Fibroblast of skin of back (primary cell): ENCODE measurements at places on chromosomes 7 and 10.

DNA sequence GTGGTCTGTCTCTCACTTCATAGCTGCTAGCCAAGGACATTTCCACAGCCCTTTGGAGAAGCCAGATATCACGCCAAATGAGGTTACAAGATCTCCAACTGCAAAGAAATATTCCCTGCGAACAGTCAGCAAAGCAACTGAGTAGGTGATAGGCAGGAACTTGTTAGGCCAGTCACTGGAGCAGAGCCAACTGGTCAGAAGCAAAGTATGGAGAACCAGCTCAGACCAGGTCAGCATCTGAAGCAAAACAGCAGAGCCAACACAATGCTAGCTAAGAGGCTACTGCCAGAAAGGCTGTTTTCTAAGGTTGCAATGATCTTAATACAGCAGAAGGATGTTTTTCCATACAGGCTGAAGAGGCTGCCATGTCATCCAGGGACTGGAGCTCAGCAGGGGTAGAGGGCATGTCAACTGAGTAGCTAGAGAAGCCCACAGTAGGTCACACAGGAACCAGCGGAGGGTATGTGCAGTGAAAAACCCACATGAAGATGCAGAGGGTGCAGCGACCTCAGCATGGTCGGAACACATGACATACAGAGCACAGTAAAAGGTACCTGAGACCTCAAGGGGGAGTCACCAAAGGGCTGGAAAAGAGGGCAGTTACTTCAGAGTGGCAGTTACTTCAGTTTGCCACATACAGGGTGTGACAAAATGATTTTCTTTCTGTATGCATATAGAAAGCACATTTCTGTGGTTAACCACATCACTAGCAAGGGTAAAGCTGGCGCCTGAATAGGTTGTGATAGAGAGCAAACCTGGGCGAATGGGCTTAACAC lies 8.9 kb downstream of the SEC31B start:
- no peak for DNase-seq

GRCh38 chr7:134995239-134996096 lies 9.2 kb downstream of the AGBL3 start:
- DNase-seq, result no peak

- DNase-seq, result no peak
These were observed 117.5 kb downstream of the TCF7L2 start for GRCh38 chr10:113067501-113067900.

DNA sequence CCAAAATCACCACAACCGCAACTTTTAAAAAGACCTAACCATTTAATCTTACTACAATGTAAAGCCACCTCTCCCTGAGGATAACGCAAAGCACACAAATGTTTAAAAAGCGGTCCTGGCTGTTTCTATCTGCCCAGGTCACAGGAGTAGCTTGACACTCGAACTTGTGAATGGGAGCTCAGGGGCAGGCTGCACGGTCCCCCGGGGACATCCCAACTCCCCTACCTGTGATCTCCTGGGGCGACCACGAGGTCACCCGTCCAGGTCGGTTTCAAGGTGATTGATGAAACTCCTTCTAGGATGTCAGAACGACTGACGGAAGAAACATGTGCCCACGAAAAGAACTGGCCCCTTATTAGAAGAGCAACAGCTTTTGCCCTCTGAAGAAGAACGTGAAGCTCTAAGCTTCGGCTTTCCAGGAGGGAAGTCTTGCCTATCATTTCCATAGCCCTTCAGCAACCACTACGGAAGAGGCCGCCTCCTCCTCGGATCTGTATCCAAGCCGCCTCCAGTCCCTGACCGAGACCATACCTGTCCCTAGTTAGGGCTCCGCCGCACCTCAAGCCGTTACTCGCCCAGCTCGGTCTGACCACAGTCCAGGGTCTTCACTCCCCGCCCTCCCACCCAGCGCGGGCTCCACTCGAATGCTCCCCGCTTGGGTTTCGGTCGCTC lies 459 bp downstream of the CYCS start:
- peak; percentile 2 for DNase-seq

GRCh38 chr10:112246-112645 lies 23.0 kb upstream of the ZMYND11 start:
- no peak for DNase-seq

- no peak for DNase-seq
These were observed 67.5 kb downstream of the PFKFB3 start for GRCh38 chr10:6269953-6270867.

- no peak for DNase-seq
These were observed 2.2 kb upstream of the LHPP start for GRCh38 chr10:124459395-124459794.

GRCh38 chr7:95758187-95758586 lies 14.2 kb upstream of the DYNC1I1 start:
- no peak for DNase-seq

GRCh38 chr7:152137476-152138025 lies 112.1 kb downstream of the GALNT11 start:
- no peak for DNase-seq

DNA sequence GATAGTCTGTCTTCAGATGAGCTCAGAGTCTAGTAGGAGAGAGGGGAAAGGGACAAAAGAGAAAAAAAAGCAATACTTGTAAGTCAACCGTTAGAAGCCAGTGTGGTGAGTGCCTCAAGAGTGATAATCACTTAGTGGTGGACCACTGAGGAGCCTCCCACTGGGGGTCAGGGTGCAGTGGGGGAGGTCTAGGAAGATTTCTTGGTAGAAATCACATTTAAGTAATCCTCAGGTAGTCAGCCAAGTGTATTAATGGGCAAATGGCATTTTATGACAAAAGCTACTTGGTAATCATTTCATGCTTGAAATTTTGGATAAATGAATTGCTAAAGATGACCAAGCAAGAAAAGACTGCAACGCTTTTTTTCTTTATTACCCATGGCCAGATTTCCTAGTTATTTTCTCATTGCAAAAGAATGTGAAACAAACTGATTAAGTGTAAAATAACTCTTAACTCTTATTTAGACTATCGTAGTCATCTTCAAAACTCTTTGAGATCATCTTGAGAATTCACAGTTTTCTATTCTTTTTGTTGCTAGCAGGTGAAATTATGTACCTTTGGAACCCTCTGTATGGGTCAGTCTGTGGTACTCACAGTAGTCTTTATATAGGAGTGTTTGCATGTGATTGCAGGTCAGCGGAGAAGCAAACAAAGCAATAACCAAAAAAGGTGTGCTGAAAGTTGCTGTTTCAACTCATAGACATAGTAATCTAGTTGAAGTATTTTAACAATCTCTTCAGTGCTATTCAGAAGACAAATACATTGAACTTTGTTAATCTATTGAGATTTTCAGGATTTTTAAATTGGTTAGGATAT lies 63.9 kb downstream of the PPP1R9A start:
- peak; percentile 74 for DNase-seq

DNA sequence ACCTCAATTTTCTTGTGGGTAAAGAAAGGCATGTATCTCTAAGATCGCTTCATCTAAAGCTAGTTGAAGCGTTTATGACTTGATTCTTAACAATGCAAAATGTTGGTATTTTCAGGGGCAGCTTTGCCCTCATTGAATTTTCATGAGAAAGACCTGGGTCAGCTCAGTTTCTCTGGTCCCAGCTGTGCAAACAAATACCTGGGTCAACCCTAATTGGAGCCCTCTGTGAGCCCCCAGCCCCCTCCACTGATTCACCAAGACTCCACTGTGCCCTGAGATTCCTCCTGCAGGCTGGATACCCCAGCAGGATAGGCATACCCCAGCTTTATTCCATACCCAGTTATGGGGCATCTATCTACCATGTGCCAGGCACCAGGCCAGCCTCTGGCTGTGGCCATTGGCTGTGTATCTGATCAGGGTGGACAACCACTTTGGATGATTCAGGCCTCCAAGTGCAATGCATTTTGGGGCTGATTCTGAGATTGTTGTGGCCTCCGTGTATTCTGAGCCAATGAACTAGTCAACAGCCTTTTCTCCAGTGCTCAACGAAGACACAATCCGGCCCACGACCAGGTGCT lies 201.9 kb downstream of the MYOF start:
- no peak for DNase-seq

GRCh38 chr10:69716711-69717560 lies 84.8 kb upstream of the COL13A1 start:
- peak; percentile 57 for DNase-seq

- DNase-seq, result peak; percentile 6
These were observed 9.5 kb upstream of the FRA10AC1 start for GRCh38 chr10:93711891-93712290.
